PC-9 (cell line): ENCODE measurements at places on chromosomes 13 and 19. TPM values are rescaled to one million over a fixed set of nuclear protein-coding genes. Genes with fewer than 3 reads are reported as not detected.

The TSHZ3 gene
- total RNA-seq, result not detected in 2 replicates

The CGB1 gene
- 0.83 TPM in 1 of 2 replicates, not detected in the other for total RNA-seq

DNA sequence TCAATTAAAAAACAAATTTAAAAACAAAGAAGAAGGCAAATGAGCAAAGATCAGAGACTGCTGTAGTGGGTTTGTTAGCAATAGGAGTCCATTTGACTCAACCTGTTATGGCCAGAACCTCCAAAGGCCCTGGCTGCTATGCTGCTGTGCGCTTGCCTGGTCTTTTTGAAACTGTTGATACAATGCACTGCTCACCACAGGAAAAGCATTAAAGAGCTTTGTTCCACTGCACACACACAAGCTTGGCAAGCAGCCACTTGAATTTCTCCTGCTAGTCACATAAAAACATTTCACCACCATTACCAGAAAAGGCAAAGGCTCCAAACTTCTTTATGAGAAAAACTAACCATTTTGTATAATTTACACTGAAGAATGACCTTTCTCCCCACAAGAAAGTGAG, 132.2 kb downstream of the FREM2 start:
- DNase-seq, result no peak

- DNase-seq, result no peak
These were observed 1397.0 kb downstream of the UQCRFS1 start for GRCh38 chr19:27815985-27816384.

- DNase-seq, result no peak
These were observed 57.3 kb downstream of the CDADC1 start for GRCh38 chr13:49304763-49305700.

- DNase-seq, result no peak
These were observed 10.5 kb downstream of the COMP start for GRCh38 chr19:18780631-18781030.

DNA sequence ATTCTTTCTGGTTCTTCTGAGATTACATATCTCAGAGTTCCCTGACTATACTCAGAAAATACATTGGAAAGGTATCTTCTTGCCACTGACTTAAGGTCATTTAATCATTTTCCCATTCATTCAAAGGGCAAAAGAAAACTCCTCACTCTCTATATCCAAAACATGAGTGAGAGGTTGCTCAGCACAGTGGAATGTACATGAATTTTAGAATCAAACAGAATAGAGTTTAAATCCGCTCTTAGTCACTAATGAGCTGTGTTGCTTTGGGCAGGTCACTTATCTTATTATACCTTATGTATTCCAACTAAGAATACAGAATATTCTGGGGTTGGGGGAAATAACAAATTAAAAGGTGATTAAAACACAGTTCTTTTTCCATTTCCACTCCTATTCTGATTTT, 452.6 kb upstream of the KLF12 start:
- no peak for DNase-seq
